ENCODE measurements at places on chromosomes 7 and 10. TPM values are rescaled to one million over a fixed set of nuclear protein-coding genes. Genes with fewer than 3 reads are reported as not detected.
A peak's percentile ranks its signal among the peaks of the same experiment; 100 is the strongest.

DNA sequence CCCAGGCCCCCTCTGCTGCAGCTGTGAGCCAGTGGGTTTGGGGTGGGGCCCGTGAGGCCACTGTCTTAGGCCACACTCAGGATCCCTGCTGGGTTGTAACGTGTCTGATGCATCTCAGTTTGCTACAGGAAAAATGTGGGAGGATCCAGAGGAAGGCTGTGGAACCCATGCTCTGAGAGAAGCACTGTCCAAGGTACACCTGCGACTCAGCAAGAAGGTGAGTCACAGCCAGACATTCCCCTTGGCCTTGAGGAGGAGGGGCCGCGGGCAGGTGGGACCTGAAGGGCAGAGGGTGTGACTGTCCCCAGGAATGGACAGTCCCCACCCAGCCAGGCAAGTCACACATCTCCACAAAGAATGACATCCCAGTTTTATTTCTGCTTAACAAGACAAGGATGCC lies 27.8 kb upstream of the C10orf120 start:
- no peak for DNase-seq

GRCh38 chr10:119657725-119658124 lies 6.5 kb downstream of the BAG3 start:
- no peak for DNase-seq

DNA sequence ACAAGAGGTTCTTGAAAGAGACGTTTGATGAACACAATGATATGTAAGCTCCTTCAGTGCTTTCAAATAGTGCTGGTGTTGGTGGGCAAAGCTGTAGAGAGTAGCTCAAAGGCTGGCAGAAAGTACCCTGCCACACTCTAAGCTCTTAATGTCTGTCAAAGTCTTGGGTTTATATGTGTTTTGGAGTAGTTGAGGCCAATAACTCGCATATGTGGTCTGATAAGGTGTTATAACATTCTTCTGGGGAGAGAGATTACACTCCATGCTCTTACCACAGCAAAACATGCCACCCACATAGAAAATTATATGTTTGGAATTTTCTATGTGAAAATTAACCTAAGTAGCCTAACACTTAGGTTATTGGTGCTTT lies 30.8 kb upstream of the NME8 start:
- no peak for DNase-seq

DNA sequence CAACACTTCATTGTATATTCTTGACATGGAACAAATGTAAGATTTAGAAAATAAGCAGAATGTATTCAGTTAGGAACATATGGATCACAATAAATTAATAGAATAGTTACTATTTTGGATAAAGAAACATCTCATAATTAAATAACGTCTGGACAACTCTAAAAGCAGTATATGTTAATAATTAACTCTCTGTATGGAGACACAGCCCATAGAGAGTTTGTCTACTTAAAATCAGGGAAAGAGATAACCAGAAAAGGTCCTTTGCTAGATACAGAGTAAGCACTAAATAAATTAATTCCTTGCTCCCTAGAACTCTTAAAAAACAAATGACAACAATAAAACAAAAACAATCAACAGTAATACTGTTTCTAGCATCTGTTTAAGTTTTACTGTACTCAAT lies 184.4 kb upstream of the THSD7A start:
- DNase-seq: no peak

- no peak for DNase-seq
Measured at GRCh38 chr7:106029941-106030340, 66.9 kb downstream of the CDHR3 start.

DNA sequence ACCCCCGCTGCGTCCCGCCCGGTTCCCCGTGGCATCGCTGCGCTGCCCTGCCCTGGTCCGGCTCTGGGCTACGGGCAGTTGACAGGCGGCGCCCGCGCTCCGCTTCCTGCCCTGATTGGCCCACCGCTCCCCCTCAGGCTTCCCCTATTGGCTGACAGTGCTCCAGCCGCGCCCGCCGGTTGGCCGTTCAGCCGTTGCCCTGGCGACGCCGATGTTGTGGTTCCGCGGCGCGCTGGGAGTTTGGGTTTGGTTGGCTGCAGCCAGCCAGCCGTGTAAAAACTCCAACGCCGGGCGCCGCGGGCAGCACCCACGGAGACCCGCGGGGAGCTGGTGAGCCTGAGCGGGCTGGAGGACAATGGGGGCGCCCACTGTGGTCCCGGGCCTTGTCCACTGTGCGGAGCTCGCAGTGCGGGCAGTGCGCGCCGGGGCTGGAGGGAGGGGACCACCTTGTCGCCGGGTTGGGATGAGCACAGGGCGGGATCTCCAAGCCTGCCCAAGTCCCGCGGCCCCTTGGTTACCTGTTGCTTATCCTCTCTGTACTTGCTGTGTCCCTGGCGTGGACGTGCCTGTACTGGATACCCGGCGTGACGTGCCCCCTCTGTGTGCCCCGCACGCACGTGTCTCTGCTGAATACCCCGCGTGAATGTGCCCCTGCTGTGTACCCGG lies at the start of gene C7orf57:
C7orf57 (plus strand) TSS at position 243 of the 666 bp plus-strand sequence. CDS start 766 bp downstream, outside the sequence.
- peak; percentile 85 for DNase-seq

DNA sequence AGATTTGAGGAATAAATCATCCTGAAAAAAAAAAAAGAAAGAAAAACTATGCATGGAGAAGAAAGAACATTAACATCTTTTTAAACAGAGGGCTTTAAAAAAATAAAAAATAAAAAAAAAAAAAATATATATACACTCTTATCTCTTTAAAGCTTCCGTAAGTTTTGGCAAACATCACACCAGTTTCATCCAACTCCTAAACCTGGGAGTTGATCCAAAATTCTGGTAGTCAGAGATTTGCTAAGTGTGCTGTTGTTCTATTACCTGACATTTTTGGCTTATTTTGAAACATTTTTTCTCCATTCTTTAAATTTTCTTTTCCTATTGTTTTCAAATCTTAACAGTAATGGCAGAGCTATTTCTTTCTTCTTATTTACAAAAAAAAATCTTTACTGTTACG lies 273.1 kb downstream of the AGMO start:
- DNase-seq: no peak

DNA sequence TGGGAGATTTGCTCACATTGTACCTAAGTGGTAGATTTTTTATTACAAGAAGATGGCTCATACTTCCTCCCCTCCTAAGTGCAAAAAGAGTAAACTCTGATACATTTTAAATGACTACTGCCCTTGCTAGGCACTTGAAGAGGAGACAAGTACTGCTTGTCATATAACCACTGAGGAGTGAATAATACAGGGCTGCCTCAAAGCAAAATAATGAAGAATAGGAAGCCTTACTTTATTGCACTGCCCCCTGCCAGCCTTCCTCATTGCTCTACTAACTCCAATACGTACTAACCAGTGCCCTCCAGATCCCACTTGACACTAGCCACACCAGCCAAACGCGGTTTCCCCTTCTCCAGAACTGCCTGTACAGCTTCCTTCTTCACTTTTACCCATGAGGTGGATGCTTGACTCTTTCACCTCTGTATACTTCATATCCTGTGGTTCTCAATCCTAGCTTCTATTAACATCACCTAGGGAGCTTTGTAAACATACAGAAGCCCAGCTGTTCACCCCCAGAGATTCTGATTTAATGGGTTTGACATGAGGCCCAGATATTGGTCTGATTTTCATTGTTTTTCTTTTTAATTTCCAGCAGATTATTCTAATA lies 11.7 kb upstream of the MTERF1 start:
- no peak for DNase-seq

GRCh38 chr7:47734287-47734948 lies 152.5 kb upstream of the TNS3 start:
- DNase-seq: no peak

DNA sequence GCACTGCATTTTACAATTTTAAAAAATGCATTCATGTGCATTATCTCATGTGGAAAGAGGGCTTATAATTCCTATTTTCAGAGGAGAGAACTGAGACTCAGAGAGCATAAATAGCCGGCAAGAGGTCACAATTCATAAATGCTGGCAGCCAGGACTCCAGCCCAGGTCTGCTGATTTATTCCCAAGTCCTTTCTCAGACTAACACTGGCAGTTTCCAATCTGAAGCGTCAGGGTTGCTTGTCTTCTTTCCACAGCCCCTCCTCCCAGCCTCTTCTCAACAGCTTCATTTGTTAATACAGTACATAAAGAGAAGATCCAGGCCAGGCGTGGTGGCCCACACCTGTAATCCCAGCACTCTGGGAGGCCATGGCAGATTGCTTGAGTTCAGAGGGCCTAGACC lies 108.9 kb downstream of the PARD3 start:
- DNase-seq: no peak

- peak; percentile 82 for DNase-seq
Measured at GRCh38 chr10:47311932-47312662, 10.2 kb upstream of the GDF2 start.

DNA sequence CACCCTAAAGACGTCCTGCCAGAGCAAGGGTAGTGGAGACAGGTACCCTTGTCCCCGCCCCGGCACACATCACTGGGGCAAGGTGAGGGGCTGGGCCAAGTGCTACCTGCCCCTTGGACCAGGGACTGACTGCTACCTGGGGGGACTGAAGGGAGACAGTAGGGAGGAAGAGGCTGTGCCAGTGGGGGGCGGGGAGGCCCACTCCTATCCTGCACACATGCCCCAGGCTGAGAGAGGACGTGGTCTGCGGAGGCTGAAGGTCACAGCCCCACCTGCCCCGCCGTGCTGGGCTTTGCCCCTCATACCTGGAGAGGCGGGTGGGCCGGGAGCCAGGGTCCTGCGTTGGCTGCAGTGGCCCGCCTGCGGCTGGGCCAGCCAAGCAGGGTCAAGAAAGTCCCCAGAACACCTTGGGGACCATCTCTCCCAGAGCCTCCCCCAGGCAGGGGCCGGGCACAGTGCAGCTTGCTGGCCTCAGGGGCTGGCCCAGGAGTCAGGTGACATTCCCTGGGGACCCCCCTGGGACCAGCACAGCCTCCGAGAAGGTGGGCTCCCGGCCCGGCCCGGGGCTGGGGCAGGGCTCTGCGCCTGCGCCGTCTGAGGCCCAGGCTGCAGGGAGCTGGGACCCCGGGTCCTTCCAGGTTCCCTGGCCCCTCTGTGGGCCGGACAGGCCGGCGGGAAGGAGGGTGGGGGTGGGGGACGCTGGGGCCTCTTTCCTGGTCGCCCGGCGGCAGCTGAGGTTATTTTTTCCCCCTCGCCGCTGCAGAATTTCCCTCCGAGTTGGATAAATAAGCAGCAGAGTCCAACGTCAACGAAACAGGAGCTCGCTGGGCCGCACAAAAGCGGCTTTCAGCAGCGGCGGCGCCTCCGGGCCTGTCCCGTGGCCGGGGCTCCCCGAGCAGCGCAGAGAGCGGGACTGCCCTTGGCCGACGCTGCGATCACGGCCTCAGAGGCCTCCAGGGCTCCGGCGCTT lies 9.8 kb upstream of the FZD9 start:
- DNase-seq: no peak

DNA sequence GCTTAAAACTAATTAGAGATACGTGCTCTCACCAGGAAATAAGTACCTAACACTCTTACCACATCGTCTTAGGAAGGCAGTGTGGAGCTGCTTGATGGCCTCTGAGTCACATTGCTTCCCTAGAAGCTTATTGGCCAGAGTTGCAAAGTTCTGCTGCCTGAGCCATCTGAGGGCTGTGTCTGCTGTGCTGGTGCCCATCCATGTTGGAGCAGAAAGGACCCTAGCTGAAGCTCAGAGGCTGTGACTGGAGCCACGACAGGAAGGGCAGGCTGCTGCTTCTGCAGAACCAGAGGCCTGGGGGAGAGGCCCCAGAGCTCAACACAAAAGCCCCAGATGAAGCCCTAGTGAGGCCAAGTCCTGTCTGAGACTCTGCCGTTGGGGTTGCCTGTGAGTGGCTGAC lies 64.8 kb upstream of the IGFBP3 start:
- DNase-seq: no peak

GRCh38 chr7:159033956-159034355 lies 110.7 kb downstream of the VIPR2 start:
- peak; percentile 35 for DNase-seq

DNA sequence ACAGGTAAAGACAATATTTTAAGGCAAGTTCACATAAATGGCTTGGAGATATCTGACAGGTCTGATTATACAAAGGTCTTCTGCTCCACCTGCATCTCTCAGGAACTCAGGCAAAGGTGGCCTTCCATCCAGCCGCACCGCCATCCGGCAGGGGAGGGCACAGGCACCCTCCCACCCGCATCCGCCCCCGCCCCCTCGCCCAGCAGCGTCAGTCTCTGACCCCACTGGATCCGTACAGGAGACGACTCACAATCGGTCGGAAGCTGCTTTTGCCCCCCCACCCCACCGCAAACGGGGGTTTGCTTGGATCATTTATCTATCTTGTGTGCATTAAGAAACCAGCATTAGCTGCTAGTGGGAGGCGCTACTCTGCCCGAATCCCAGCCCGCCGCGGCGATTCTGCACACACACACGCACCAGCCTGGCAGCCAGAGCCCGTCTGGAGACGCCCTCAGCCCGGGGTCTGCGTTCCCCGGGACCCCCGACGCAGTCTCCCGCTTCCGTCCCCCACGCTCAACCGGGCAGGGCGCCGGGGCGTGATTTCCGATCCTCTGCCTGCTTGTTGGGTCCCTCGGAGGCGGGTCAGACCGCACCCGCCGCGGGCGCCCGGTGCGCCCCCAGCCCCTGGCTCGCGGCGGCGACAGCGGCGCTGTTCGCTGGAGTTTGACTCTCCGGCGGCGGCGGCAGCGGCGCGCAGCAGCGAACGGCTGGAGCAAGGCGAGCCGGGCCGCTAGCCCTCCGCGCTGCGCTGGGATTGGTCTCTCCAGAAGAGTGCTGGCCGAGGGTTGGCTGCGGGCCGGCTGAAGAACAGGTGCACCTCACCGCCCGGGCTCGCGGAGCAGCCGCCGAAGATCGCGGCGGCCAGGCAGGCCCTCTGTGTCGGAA lies 820 bp upstream of the NRG3 start:
- no peak for DNase-seq

- DNase-seq: no peak
Measured at GRCh38 chr7:40015790-40016296, 65.8 kb downstream of the CDK13 start.

- DNase-seq: peak; percentile 96
Measured at GRCh38 chr7:151736403-151736909, 140.5 kb downstream of the PRKAG2 start.

DNA sequence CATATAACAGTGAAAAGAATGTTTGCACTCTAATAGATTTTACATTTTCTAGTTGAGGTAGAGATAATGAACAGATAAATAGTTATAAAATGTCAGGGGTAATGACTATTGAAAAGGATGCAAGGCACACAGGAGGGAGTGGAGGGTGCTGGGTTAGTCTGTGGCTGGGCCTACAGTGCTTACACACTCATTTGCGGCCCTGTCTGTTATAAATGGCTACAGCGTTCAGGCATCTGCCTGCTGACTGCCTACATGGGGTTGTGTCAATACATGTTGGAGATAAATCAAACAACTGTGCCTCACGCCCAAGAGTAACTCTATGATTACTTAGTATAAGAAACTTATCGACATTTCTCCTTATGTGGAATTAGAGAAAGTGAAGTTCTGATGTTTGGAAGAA lies 313.3 kb downstream of the ACTR3B start:
- DNase-seq: no peak

- DNase-seq: no peak
Measured at GRCh38 chr10:14554091-14554490, 220.6 kb downstream of the FAM107B start.

The GIMAP1 gene
- total RNA-seq: not detected

The AZGP1 gene
- total RNA-seq: not detected

The COL26A1 gene
- total RNA-seq: not detected

The MMP21 gene
- not detected for total RNA-seq

The ADAM12 gene
- total RNA-seq: 3.3 TPM

The TAS2R41 gene
- not detected for total RNA-seq

The FKBP9 gene
- total RNA-seq: 234 TPM

The SPAG6 gene
- not detected for total RNA-seq

The LLCFC1 gene
- not detected for total RNA-seq

The HGF gene
- not detected for total RNA-seq

The BTBD16 gene
- total RNA-seq: not detected

The LRRC27 gene
- total RNA-seq: 3.8 TPM

The HSPA12A gene
- total RNA-seq: 9.0 TPM

The FAM24A gene
- not detected for total RNA-seq

The AKR1C4 gene
- total RNA-seq: not detected

The DYNC1I1 gene
- total RNA-seq: 3.9 TPM

Data from SJSA1 (cell line).